Left colon (tissue), 2 donors: ENCODE measurements at places on chromosomes 16 and 17. TPM values are rescaled to one million over a fixed set of nuclear protein-coding genes. Genes with fewer than 3 reads are reported as not detected.
A peak's percentile ranks its signal among the peaks of the same experiment; 100 is the strongest.

- DNase-seq, result no peak
Observed at GRCh38 chr16:76665571-76666275, 388.5 kb downstream of the CNTNAP4 start.

DNA sequence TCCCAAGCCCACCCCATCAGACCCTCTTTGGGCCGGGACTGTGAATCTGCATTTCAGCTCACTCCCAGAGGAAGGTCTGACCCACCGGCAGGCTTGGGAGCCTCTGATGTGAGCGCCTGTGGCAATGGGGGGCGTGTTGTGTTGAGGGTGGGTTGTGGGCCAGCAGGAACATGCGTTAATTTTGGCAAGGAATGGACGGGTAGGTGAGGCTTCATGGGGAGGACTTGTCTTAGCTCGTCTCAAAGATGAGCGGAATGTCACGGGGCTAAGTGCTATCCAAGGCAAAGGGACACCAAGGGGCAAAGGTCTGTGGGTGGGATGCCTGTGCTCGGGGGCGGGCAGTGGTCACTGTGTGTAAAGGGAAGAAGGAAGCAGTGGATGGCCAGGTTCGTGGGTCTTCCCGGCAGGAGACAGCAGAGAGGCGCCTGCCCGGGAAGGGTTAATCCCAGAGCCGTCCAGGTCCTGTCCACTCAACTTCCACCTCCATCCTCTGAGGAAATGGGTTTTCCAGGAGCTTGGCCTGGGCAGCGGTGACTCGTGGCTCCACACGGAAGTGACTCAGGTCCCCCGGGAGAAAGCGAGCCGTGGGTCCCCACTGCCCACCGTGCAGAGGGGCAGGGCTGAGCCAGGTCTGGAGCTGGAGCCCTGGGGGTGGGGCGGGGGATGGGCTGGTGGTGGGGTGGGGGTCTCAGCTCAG lies 17.4 kb downstream of the ADGRG1 start:
- DNase-seq, result no peak

- no peak for DNase-seq
Observed at GRCh38 chr16:17846030-17846429, 375.3 kb upstream of the XYLT1 start.

DNA sequence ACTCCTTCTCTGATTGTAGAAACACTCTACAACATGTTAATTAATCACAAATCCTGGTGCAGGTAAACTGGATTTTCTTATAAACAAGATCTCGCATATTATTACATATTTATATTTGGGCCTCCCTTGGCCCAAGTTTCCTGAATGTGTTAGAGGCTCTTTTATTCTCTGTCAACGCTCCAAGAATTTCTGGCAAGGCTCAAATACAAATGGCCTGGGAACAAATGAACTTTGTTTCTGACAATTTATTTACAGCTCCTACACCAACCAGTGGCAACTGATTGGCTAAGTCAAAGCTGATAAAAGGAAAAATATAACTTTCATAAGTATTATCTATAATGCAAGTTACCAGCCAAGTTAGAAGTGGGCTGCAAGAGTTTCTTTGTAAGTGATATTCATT lies 64.9 kb upstream of the CORO6 start:
- no peak for DNase-seq

- no peak for DNase-seq
Observed at GRCh38 chr16:19883296-19883965, 1.2 kb downstream of the GPRC5B start.

GRCh38 chr16:51276336-51276735 lies 125.3 kb upstream of the SALL1 start:
- DNase-seq, result no peak

GRCh38 chr17:10879190-10879836 lies 41.4 kb upstream of the PIRT start:
- DNase-seq, result peak; percentile 46

DNA sequence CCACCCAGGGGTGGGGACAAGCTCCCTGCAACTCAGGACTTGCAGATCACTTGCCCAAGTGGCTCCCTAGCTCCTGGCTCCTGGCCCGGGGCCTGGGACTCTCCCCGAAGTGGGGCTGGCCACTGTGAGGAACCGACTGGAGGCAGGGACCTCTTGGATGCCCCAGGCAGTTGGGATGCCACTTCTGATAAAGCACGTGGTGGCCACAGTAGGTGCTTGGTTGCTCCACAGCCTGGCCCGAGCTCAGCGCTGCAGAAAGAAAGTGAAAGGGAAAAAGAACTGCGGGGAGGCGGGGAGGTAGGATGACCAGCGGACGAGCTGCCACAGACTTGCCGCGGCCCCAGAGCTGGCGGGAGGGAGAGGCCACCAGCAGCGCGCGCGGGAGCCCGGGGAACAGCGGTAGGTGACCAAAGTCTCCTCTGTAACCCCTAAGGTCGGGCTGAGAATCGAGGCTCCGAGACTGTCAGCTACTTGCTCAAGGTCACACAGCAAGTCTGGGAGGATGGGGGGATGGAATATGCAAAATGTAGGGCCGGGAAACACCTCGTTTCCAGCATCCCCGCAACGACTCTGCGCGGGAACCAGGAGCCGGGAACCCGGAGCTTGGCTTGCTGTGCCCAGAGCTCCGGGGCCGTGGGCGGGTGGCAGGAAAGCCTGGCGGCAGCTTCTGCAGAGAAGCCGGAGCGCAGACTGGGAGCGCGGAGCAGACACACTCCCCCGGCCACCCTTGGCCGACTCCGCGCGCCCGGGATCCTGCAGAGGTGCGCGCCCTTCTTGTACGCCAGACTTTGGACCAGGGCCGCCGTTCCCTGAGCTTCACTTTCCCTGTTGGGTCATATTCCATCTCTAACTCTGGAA lies 1.9 kb downstream of the CIITA start:
- peak; percentile 47 for DNase-seq

GRCh38 chr17:18184143-18185031 lies 759 bp downstream of the ALKBH5 start:
- peak; percentile 64 for DNase-seq

GRCh38 chr16:65123396-65124211 lies 1.7 kb upstream of the CDH11 start:
- DNase-seq, result no peak

GRCh38 chr17:76125922-76126321 lies 15.1 kb downstream of the FOXJ1 start:
- DNase-seq, result no peak

DNA sequence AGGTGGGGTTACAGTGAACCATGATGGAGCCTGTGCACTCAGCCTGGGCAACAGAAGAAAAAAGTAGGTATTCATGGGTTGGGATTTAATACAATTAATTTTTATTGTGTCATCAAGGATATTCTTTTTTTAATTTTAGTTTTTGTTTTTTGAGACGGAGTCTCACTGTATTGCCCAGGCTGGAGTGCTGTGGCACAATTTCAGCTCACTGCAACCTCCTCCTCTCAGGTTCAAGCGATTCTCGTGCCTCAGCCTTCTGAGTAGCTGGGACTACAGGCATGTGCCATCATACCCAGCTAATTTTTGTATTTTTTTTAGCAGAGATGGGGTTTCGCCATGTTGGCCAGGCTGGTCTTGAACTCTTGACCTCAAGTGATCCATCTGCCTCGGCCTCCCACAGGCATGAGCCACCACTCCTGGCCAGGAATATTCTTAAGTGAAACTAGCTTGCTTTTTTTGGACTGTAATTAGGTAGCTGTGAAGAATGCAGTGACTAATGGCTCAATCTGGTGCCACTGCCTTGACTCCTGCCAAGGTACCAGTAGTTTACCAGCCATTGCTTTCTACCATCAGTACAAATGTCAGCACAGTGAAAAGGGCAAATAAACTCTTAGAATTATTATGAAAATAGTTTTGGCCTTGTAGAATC lies 4.8 kb downstream of the PPM1D start:
- no peak for DNase-seq

DNA sequence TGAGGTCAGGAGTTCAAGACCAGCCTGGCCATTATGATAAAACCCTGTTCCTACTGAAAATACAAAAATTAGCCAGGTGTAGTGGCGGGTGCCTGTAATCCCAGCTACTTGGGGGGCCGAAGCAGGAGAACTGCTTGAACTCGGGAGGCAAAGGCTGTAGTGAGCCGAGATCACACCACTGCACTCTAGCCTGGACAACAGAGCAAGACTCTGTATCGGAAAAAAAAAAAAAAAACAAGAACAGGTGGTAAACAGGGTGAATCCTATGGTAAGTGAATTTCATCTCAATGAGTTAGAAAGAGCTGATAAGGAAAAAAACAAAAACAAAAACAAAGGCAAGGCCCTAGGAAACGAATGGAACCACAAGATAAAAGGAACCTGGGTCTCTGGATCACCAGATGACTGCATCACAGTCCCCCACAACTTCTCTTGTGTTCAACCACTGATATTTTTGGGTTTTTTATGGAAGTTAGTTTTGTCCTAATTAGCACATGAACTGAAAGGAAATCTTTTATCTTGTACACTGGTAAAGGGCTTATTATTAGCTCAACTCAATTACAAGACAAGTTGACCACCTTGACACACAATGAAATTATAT lies 21.0 kb downstream of the GLG1 start:
- no peak for DNase-seq

DNA sequence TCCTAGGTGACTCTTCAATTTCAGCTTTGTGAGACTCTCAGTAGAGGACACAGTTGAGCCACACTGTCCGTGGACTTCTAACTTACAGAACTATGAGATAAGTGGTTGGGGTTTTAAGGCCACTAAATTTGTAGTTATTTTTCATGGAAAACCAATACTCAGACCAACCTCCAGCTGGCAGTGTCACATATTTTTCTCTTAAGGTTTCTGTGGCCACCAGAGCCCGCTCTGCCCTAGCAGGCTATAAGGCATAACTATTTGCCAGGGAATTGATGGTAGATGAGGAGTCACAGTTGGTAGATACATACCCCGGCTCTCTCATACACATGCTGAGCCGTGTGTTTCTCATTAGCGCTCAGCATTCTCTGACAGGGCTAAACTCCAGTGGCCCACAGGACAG lies 336.8 kb upstream of the MON1B start:
- no peak for DNase-seq

The RND2 gene
- 0.15 TPM for total RNA-seq

The TNK1 gene
- 22.2 TPM for total RNA-seq

The SLC6A4 gene
- 1.1 TPM for total RNA-seq

The ARHGDIG gene
- total RNA-seq, result 6.5 TPM

The PRAC1 gene
- total RNA-seq, result 261 TPM

The FTO gene
- 38.6 TPM for total RNA-seq

The KRTAP4-4 gene
- not detected for total RNA-seq

The PABPN1L gene
- not detected for total RNA-seq

The STH gene
- total RNA-seq, result not detected

The PRSS27 gene
- total RNA-seq, result 0.34 TPM
